ENCODE measurements at places on chromosomes 7 and 10.

- DNase-seq: no peak
Measured at GRCh38 chr7:17598846-17599245, 300.4 kb downstream of the AHR start.

DNA sequence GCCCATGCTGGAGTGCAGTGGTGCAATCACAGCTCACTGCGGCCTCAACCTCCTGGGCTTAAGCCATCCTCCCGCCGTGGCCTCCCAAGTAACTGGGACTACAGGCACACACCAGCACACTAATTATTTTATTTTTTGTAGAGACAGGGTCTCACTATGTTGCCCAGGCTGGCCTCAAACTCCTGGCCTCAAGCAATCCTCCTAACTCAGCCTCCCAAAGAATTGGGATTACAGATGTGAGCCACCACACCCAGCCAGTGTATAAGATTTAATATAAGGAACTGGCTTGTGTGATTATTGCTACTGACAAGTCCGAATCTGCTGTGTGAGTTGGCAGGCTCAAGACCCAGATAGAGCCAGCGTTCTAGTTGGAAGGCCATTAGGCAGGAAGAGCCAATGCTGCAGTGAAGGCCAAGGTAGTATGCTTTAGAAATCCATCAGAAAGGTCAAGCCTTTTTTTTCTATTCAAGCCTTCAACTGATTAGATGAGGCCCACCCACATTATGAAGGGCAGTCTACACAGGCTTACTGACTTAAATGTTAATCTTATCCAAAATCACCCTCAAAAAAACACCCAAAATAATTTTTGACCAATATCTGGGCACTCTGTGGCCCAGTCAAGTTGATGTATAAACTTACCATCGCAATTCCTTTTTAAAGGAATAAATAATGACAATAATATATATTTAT, 19.4 kb downstream of the TRIM4 start:
- no peak for DNase-seq

DNA sequence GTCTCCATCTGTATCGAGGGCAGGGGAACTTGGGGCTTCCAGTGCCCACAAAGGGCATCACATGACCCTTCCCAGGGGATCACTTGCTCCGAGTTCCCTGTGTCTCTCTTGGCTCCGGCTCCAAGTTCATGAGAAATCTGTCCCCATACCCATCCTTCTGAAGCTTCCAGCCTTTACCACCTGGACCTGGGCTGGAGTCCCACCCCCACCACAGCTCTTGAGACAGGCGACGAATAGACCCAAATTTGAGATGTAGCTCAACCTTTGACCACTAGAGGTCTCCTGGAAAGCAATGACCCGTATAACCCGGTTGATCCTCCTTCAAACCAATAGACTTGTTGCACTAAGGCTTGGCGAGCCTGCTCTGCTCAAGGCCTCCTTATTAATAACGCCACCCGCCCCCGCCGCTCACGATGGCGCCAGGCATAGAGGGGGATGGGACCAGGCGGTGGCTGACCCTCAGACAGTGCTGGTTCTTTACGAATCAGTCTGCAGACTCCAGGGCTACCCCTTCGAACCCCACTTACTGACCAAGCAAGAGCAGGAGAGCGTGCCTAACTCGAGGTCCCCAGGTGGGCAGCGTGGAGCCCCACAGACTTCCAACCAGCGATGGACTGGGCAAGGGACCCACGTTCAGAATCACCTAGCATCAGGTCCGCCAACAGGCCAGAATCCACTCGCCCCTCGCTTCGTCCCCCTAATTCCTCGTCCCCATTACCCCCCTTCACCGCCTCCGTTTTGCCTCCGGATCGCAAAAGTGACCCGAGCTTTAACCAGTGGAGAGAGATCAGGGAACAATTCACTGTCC, 4.4 kb upstream of the ARID5B start:
- DNase-seq: peak; percentile 71

GRCh38 chr7:66933469-66933868, 12.4 kb downstream of the TMEM248 start:
- DNase-seq: no peak

GRCh38 chr7:92425311-92425947, 21.9 kb upstream of the GATAD1 start:
- DNase-seq: peak; percentile 43

GRCh38 chr7:106456329-106456728, 171.5 kb upstream of the NAMPT start:
- DNase-seq: peak; percentile 43

DNA sequence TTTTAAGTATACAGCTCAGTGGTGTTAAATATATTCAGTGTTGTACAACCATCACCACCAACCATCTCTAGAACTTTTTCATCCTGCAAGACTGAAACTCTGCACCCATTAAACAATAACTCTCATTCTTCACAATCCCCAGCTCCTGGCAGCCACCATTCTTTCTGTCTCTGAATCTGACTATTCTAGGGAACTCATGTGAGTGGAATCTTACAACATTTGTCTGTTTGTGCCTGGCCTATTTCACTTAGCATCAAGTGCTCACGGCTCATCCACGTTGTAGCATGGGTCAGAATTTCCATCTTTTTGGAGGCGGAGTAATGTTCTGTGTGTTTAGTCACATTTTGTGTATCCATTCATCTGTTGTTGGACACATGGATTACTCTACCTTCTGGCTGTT, 40.8 kb upstream of the PFKFB3 start:
- DNase-seq: no peak

GRCh38 chr10:72539137-72539536, 86.7 kb downstream of the MICU1 start:
- no peak for DNase-seq
